ENCODE measurements at places on chromosomes 16 and 17. TPM values are rescaled to one million over a fixed set of nuclear protein-coding genes. Genes with fewer than 3 reads are reported as not detected.

The CD300LB gene
- not detected for total RNA-seq

The TNFRSF13B gene
- not detected for total RNA-seq

DNA sequence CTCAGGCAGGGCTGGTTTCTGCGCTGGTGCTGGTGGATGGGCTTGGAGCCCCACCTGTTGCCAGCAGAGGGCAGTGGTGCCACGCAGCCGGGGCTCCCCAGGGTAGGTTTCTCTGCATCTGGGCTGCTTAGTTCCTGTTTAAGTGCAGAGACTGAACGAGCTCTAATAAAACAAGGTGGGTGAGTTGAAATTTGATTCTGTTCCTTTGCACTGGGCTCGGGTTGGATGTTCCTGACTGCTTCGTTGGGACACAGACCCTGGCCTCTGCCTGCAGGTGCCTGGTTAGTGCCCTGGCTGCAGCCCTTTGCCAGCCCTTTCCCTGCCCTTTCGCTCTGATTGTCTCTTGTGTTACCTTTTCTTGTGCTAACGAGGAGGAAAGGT lies 30.0 kb downstream of the TBCD start:
- H3K27me3 ChIP-seq, result no peaks in the 10 kb centered on the region
- peak; percentile 90 for DNase-seq
- no peak overlapping the region for H3K27ac ChIP-seq
- no peaks in the 10 kb centered on the region for H3K4me1 ChIP-seq
- no peak overlapping the region for H3K4me3 ChIP-seq

GRCh38 chr16:82146957-82147356 lies 23.1 kb downstream of the MPHOSPH6 start:
- DNase-seq, result no peak
- peaks cover 13% of the 10 kb centered on the region for H3K36me3 ChIP-seq
- peaks cover 6% of the 10 kb centered on the region for H3K4me1 ChIP-seq
- H3K4me3 ChIP-seq, result no peak overlapping the region
- H3K27ac ChIP-seq, result no peak overlapping the region

GRCh38 chr17:10162096-10162495 lies 36.3 kb downstream of the GAS7 start:
- no peak overlapping the region for H3K27ac ChIP-seq
- H3K4me3 ChIP-seq, result no peak overlapping the region
- H3K27me3 ChIP-seq, result no peaks in the 10 kb centered on the region
- DNase-seq, result no peak
- H3K36me3 ChIP-seq, result no peaks in the 10 kb centered on the region
- no peaks in the 10 kb centered on the region for H3K4me1 ChIP-seq

- H3K27me3 ChIP-seq, result no peaks in the 10 kb centered on the region
- no peak overlapping the region for H3K27ac ChIP-seq
- H3K4me3 ChIP-seq, result no peak overlapping the region
- no peaks in the 10 kb centered on the region for H3K36me3 ChIP-seq
- DNase-seq, result no peak
These were observed 13.3 kb upstream of the PAFAH1B1 start for GRCh38 chr17:2580151-2580550.

GRCh38 chr16:2973093-2973492 lies 3.9 kb downstream of the PAQR4 start:
- DNase-seq, result no peak
- no peak overlapping the region for H3K27ac ChIP-seq
- no peak overlapping the region for H3K4me3 ChIP-seq
- peaks cover 6% of the 10 kb centered on the region for H3K27me3 ChIP-seq
